Activated T-cell treated with anti-CD3 and anti-CD28 coated beads, Interleukin-2, amount 50 U/mL, for 48 hours (primary cell): ENCODE measurements at places on chromosomes 13 and 19.
A peak's percentile ranks its signal among the peaks of the same experiment; 100 is the strongest.

DNA sequence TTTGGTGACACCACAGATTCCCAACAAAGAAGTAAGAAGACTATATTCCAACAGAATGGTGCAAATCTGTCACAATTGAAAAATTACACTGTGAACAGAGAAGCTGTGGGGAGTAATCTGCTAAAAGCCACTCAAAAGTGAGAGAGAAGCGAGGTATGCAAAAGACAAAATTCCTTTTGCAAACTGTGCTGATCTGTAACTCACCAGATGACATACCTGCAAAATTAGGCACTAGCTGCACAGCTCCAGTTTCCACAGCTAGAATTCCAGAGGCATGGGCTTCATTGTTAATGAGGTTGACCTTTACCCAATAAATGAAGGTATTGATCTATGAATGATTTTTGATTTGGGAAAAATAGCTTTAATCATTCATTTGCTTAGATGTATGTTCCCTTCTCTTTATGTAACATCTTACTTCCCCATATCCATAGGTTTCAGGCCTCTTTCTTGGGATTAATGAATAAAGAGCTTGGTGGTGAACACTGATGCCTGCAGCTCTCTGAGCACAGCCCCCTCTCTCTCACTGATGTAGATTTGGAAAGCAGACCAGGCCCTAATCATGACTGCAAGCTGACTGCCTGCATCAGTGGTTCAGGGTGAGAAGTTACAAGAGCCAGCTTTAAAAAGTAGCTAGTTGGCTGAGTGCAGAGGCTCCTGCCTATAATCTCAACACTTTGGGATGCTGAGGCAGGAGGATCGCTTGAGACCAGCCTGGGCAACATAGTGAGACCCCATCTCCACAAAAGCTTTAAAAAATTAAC lies 85.2 kb downstream of the LACC1 start:
- no peak for DNase-seq

GRCh38 chr19:30722186-30722585 lies 350.0 kb downstream of the ZNF536 start:
- DNase-seq = no peak

GRCh38 chr13:108266321-108266990 lies 3.1 kb upstream of the TNFSF13B start:
- no peak for DNase-seq

- no peak for DNase-seq
Measured at GRCh38 chr13:99477493-99477892, 23.8 kb upstream of the TM9SF2 start.

DNA sequence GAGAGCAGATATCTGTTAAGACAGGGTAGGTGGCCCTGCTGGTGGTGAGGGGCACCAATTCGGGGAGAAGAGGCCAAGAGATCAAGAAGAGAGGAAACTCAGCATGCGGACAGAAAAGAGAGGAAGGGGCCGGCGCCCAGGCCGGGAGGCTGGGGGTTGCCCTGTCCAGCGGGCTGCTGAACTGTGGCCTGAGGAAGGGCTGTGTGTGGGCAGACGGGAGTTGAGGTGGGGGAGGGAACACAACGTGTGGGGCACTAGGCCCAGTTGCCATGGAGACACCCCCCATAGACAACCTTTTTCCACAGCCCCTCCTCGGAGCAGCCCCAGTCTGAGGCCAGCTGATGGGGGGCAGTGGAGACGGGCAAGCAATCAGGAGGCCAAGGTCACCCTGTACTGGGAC lies 2.5 kb upstream of the CACNG8 start:
- DNase-seq = no peak

- no peak for DNase-seq
Measured at GRCh38 chr19:35715355-35715809, 2.4 kb upstream of the KMT2B start.

GRCh38 chr19:54266133-54266532 lies 9.1 kb upstream of the LILRB5 start:
- peak; percentile 85 for DNase-seq

- DNase-seq = no peak
Measured at GRCh38 chr19:30676990-30677679, 305.0 kb downstream of the ZNF536 start.

- no peak for DNase-seq
Measured at GRCh38 chr13:43132257-43132656, 108.9 kb downstream of the DNAJC15 start.

DNA sequence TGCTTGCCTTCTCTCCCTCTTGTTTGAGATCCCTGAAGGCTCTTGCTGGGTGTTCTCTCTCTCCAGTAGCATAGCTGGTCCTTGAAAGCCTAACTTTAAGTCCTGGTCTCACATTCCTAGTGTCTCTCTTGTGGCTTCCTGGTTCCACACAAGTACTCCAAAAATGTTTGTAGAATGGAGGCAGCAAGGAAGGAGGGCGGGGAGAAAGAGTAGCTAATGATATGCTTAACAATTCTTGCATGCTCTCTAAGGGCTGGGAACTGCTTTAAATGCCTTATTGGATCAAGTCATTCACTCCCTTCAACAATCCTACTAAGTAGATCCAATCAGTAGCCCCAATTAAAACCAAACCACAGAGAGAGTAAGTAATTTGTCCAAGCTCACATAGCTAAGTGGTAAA lies 357.3 kb downstream of the KLF5 start:
- no peak for DNase-seq

GRCh38 chr13:44394658-44395057 lies 21.0 kb downstream of the SERP2 start:
- no peak for DNase-seq

DNA sequence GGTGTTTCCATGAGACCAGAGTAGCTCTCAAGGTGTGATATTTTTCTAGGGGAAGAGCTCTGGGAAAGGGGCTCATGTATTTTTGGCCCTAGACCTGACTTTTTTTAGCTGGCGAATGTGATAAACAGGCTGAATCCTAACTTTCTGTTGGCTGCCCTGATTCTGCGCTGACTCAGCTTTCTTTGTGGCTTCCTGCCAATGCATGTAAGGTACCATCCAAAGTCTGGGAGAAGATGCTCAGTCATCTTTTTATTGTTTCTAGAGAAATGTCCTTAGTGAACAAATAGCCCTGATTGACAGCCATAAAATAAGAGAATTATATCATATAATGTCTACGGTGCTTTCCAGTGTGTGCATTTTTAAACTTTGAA lies 113.6 kb upstream of the MBNL2 start:
- no peak for DNase-seq

- DNase-seq = no peak
Measured at GRCh38 chr13:83086088-83086487, 796.2 kb downstream of the SLITRK1 start.

GRCh38 chr13:75120085-75120484 lies 361.9 kb downstream of the TBC1D4 start:
- no peak for DNase-seq
